COR-L47 (cell line): ENCODE measurements at places on chromosomes 5 and 9.
A peak's percentile ranks its signal among the peaks of the same experiment; 100 is the strongest.

DNA sequence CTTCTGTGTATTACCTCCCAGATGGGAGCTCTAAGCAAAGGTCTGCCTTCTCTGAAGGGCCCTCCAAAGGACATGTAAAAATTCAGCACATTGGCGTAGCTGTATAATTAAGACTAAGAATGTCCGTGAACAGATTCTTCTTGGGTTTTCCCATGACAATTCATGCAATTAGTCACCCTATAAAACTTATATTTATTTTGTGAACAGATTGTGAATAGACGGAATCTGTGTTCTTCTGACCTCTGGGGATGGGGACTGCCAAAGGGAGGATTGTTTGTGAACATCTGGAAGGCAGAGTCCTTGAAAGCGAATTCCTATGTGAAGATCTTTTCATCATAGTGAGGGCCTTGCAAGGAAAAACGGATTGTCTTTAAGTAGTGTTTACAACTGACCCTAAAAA, 111.3 kb downstream of the EGFLAM start:
- DNase-seq = no peak

DNA sequence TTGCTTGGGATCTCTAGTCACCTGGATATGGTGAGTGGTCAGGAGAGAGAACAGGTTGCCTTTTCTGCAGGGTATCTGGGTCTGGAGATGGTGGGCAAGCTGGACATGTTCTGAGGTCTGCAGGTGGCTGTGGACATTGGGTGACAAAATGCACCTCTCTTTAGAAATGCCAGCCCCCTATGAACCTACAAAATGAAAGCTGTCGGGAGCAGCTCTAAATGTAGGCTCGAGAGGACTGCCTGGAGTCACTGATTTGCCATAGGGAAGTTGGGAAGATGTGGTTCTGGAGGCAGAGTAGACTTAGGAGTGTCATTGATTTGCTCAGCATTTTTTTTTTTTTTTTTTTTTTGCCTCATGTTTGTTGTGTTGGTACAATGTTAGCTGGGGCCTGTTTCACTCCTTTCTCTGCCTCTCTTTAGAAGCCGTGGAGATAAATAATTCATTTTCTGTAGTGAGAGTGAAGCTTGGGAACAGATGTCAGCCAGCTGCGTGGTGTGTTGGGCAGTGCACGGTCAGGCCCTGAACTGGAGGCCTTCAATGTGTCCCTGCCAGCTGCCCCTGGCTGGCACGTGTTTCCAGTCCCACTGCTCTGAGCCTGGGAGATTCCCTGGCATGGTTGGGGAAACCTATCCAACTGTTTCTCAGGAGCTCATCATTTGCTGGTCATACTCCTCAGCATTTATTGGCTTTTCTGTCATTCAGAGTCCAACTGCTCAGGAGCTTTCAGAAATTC, 5.4 kb downstream of the RGS3 start:
- DNase-seq = no peak

GRCh38 chr5:44870430-44870829, 61.7 kb downstream of the MRPS30 start:
- DNase-seq = no peak

- DNase-seq = no peak
Observed at GRCh38 chr9:36433386-36433785, 33.3 kb upstream of the RNF38 start.

DNA sequence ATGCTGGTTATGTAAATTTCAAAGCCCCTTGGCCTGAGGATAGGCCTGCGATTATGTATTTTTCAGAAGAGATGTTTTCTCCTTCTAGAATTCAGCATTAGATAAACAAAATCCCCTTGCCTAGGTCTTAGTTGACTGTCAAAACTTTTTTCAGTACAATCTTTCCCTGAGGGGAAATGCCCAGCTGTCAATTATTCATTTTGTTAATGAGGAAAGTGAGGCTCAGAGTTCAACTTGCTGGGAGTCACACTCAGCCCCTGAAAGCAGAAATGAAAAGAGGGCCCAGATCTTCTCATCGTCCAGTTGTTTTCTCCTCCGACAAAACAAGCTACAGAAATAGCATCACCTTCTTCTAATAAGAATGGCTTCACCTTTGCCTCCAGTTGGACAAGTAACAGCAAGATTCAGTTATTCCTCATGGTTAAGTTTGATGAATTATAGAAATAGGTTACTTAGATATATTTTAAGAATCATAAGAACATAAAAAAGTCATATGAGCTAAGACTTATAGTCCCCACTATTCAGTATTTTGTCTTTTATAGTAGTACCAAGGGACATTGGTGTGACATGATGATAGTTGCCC, 627.1 kb upstream of the WWC1 start:
- DNase-seq = no peak

- no peak for DNase-seq
Observed at GRCh38 chr9:130487500-130487899, 42.7 kb downstream of the ASS1 start.

DNA sequence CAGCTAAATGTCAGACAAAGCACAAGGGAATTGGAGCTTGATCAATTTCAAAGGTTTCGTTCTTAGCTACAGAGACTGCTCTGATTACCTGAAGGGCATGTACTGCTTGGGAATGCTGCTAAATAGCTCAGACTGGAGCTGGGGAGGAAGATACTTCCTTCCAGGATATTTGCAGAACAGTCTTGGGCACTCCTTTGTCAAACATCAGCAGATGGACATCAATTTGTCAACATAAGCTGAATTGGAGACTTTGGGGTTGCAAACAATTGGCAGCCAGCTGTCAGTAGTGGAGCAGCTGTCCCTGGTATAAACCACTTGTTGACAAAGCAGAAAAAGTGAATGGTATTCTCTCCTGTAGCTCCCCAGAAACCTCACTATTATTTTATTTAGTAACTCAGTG, 182.0 kb downstream of the CCDC192 start:
- DNase-seq = peak; percentile 45

DNA sequence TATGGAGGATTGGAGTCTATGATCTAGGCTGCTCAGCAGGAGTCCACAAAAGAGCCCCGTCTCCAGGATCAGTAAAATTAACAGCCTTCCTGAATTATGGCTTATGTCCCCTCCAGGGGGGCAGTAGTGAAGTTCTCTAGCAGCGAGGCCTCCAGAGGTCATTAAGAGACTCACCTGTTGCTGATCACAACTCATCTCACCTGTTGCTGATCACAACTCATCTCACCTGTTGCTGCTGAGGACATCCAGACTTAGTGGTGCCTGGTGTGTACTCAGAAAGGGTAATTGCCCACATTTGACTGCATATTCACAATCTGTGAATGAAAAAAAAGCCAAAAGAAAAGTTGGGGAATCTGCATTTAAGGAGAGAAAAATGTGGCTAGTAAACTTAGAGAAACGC, 129.5 kb downstream of the SMARCA2 start:
- no peak for DNase-seq

- DNase-seq = no peak
Observed at GRCh38 chr5:36570301-36571095, 35.9 kb upstream of the SLC1A3 start.

- no peak for DNase-seq
Observed at GRCh38 chr9:137000177-137000930, 4.0 kb upstream of the CLIC3 start.

- no peak for DNase-seq
Observed at GRCh38 chr5:6450319-6450833, 1.7 kb downstream of the UBE2QL1 start.

- no peak for DNase-seq
Observed at GRCh38 chr5:109619606-109620005, 70.1 kb upstream of the MAN2A1 start.

- DNase-seq = no peak
Observed at GRCh38 chr9:94656200-94656599, 16.9 kb upstream of the FBP1 start.

GRCh38 chr5:158511454-158511853, 588.3 kb downstream of the EBF1 start:
- no peak for DNase-seq

DNA sequence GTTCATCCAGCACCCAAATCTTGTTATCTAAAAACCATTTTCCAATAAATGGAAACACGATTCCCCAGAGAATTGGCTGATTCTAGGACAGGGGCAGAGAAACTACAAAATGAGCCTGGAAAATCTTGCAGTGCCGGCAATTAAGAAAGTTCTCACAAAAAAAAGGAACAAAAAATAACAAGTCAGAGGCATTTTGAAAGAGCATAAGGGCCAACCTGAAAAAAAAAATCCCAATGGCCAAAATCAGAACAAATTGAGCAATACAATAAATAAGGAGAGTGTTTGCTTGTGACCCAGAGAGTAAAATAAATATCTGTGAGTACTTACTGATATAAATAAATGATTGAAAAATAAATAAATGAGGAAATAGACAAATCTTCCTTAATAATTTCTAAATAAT, 55.1 kb upstream of the S1PR3 start:
- no peak for DNase-seq

DNA sequence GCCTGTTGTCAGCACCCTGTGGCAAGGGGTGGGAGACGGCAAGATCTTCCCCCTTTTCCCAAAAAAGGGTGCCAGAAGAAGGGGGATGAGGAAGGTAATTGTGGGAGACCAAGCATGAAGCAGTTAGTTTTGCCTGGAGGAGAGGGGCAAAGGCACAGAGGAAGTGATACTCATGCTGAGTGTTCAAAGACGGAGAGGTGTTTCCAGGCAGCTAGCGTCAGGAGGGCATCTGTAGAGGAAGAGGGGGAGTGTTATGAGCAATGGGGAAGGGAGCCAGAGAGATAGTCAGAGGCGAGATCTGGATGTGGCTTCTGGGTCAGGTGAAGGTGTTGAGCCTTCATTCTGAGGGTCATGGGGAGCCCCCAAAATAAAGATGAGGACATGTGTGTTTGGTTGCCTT, 26.9 kb upstream of the ADAM19 start:
- no peak for DNase-seq

GRCh38 chr5:160044391-160044804, 35.5 kb downstream of the TTC1 start:
- no peak for DNase-seq

- no peak for DNase-seq
Observed at GRCh38 chr5:133326361-133326760, 274.5 kb downstream of the HSPA4 start.

GRCh38 chr5:140345919-140346347, 470 bp downstream of the HBEGF start:
- no peak for DNase-seq

GRCh38 chr9:27791311-27791710, 218.0 kb upstream of the C9orf72 start:
- DNase-seq = no peak

- DNase-seq = no peak
Observed at GRCh38 chr9:93036887-93037475, 21.5 kb upstream of the SUSD3 start.

GRCh38 chr9:117744856-117745389, 40.7 kb downstream of the TLR4 start:
- DNase-seq = no peak

DNA sequence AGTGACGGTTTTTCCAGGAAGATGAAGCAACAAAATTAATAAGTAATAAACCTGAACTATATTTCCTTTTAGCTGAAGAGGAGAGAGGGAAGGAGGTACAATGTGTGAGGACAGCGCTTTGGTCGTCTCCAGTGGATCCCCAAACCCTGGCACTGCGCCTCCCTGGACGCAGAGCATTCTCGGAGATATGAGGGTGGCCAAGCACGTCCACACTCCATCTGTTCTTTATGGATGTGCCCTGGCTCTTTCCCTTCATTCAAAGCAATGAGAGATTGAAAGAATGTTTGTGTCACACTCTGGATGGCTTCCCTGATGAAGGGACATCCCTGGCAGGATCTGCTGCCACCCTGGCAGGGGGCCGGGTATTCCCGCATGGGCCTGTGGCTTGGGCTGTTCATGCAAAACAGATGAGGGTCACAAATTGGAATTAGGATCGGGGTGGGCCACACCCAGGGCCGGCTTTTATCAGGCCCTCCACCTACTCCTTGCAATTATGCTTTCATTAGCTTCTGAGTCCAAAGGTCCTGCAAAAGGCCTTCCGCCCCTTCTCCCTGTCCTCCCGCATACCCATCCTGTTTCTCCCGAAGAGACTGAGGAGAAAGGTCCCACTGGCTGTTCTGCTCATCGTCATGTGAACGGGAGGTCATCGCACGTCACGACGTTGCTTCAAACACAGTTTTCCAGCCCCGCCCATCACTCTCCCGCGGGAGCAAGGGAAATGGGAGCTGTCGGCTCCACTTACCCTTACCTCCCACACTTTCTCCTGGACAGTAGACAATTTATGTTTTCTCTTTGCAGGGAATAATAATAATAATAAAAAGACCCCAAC, 286.1 kb upstream of the IRX4 start:
- no peak for DNase-seq

DNA sequence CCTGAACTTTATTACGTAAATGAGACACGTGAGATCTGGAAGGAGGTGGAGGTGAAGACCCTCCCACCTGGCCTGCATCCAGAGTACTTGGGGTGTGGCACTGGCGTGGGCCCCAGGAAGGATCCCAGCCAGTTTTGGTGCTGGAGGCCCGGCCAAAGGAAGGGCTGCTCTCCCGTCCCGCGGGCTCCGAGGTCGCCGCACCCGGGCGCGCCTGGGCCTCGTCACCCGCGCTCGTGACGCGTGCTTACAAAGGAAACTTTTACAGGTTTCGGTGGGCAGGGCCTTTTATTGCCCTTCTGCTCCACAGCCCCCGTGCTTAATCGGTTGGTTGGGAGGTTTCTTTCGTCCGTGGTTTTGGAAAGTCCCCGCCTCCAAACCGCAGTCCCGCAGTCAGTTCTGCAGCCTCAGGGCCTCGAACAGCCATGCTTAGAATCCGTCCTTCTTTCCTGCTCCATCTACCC, 29.2 kb downstream of the CDKN2A start:
- DNase-seq = no peak

DNA sequence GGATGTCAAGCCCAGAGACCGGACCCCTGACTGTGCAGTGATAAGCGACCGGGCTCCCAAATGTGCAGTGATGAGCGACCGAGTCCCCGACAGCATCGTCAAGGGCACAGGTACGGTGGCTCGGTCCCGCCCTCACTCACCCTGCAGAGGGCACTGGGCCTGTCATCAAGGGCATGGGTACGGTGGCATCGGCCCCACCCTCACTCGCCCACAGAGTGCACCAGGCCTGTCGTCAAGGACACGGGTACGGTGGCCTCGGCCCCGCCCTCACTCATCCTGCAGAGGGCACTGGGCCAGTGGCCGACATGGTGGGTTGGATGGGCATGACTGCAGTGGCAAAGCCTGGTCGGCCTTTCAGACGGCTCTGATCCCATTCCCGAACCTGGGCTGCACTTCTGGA, 9.7 kb upstream of the LRRC14B start:
- DNase-seq = no peak
